ENCODE measurements at places on chromosomes 3 and 15.

DNA sequence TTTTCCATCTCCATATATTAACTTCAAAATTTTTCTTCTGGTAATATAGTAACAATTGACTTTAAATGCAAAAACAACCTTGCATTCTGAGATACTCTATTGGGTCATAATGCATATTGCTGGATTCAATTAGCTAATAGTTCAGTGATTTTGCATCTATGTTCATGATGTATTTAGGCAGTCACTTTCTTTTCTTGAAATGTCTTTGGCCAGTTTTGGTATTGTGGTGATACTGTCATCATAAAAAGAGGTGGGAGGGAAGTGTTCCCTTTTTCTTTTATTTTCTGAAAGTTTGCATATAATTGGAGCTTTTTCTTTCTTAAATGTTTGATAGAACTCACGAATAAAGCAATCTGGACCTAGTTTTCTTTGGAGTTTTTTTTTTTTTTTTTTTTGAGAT is 67.4 kb upstream of the ZNF148 start:
- DNase-seq, result no peak

GRCh38 chr3:73052857-73053256 is 8.6 kb upstream of the EBLN2 start:
- no peak for DNase-seq

- no peak for DNase-seq
Observed at GRCh38 chr3:37520907-37521341, 340.8 kb upstream of the CTDSPL start.

- no peak for DNase-seq
Observed at GRCh38 chr15:80473286-80474223, 69.4 kb downstream of the ARNT2 start.

DNA sequence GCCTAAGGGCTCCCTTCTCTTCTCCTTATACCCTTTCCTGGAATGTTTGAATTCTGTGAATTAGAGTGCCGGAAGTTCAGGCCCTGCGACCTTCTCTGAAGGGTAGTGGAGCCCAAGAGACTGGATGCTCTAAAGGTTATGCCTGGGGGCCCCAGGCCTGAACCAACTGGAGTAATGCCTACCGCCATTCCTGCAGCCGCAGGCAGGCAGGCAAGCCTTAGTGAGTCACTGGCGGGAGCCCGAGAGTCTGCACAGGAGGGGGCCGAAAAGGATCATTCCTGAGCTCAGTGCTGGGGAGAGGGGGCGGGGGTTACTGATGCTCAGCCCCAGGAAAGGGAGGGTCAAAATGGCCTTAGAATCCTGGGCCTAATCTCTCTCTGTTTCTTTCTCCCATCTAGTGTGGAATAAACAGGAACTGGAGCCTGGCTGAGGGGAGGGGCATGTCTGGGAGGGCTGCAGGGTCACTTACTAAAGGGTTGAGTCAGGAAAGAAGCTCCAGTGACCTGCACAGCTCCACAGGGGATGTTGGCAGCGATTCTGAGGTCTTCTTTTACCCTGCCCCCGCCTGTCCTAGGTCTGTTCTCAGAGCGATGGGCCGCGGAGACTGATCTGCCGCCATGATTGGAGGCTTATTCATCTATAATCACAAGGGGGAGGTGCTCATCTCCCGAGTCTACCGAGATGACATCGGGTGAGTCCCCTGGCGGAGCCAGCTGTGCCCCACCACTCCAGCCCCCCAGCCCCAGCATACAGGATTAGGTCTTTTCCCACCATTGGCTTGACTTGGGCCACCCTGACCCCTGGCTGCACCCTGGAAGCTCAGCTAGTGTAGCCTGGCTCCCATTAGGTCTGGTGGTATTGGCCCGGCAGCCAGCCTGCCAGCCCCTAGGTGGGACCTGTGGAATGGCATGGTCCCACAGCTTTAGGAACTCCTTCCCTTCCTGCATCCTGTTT is 2.0 kb downstream of the AP2M1 start:
- peak; percentile 64 for DNase-seq
